Stimulated activated CD4-positive, alpha-beta T cell treated with anti-CD3 and anti-CD28 coated beads, Interleukin-1b, Interleukin-23, amount 100 ng/mL, for 4 hours (primary cell): ENCODE measurements at places on chromosomes 2 and 18.

DNA sequence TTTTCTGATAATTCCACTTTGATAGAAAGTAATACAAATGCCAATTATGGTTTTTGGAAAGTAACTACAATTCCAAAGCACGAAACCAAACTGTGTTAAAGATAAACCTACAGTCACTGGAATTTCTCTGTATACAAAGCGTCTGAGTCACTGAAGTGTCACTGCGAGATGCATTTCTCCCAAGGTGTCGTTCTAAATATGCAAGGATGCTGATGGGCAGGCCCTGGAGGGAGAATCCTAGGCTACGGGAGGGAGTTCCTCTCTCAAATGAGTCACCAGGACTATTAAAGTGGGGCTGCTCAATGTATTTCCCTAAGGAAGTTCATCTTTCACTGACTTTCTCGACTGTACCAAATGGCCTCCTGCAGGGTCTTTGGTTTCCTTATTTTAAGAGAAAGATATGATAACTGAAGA is 163.8 kb upstream of the STK17B start:
- no peak for DNase-seq

DNA sequence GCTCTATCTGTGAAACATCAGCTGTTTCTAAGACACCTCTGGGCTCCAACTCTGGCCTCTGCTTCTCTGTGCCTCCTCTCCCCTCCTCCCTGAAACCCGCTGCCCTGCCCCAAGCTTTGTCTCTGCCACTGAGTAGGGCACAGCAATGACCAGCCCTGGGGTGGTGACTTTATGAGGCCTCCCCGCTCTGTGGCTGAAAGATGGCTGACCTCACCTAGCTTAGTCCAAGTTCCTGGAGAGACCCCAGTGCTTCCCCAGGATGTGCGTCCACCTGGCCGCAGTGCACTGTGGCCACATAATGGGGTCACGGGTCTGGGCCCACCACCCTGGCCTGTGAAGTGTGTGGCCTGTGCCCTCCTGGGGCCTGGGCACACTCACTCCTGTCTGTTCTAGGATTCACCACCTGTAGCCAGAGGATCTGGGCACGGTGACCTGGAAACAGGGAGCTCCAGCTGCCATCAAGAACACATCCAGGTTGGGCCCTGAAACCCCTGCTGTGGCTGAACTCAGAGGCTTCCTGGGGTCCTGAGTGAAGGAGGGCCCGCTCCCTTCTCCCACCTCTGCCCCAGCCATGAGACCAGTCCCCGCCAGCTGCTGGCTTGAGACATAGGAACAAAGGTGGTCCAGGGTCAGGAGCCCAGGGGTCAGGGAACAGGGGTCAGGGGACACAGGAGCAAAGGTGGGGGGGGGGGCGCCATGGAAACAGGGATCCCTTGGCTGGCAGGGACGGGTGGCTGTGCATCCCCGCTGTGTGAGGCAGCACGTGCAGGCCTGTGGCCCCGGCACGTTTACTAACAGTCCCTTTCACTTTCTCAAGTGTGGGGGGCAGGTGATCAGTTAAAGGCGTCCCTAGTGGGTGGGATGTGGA is 29.3 kb upstream of the OTOS start:
- DNase-seq: no peak

- DNase-seq: no peak
Measured at GRCh38 chr2:68195096-68195495, 37.4 kb downstream of the PNO1 start.

DNA sequence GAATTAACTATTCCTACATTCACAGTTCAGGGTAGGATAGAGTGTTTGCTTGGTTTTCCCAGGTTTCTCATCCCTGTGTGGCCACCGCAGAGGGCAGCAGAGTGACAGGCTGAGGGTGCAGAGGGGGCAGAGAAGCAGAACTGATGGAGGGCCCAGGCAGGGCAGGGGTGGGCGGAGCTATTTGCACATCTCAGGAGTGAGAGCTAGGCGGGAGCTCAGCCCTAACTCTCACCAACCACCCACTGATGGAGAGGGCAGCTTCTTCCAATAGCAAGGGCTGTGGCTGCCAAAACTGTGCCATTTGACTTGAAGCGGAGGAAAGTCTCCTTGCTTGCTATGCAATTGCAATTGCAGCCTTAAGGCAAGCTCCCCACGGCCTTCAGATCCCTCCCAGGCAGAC is 12.0 kb upstream of the DARS1 start:
- DNase-seq: no peak

GRCh38 chr2:167134381-167135072 is 246.2 kb downstream of the XIRP2 start:
- no peak for DNase-seq

GRCh38 chr2:206127656-206128055 is 31.6 kb downstream of the NDUFS1 start:
- no peak for DNase-seq

GRCh38 chr2:194750926-194751325 is 906.1 kb upstream of the SLC39A10 start:
- no peak for DNase-seq

- DNase-seq: no peak
Measured at GRCh38 chr2:159140070-159140769, 146.3 kb downstream of the WDSUB1 start.

GRCh38 chr2:157810037-157810436 is 66.1 kb downstream of the ACVR1 start:
- DNase-seq: no peak

DNA sequence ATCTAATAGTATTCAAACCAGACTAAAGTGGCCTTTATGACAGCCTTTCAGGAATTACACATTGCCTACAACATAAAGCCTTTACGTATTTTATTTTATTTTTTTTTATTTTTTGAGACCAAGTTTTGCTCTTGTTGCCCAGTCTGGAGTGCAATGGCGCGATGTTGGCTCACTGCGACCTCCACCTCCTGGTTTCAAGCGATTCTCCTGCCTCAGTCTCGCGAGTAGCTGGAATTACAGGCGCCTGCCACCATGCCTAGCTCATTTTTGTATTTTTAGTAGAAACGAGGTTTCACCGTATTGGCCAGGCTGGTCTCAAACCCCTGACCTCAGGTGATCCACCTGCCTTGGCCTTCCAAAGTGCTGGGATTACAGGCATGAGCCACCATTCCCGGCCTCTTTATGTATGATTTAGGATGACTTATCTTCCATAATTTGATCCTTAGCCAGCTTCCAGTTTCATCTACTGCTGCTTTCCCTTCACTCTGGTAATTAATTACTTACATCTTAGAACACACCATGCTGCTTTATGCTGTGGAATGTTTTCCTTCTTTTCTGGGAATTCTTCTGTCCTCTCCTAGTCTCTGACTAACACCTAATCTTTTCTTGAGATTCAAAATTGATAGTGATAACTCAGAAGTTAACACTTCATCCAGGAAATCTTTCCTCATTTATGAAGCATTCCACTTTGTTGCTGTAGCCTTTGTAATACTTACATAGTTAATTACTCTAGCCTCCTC is 2.6 kb downstream of the USP14 start:
- DNase-seq: no peak

- DNase-seq: no peak
Measured at GRCh38 chr2:181305301-181306123, 151.7 kb upstream of the ITGA4 start.

DNA sequence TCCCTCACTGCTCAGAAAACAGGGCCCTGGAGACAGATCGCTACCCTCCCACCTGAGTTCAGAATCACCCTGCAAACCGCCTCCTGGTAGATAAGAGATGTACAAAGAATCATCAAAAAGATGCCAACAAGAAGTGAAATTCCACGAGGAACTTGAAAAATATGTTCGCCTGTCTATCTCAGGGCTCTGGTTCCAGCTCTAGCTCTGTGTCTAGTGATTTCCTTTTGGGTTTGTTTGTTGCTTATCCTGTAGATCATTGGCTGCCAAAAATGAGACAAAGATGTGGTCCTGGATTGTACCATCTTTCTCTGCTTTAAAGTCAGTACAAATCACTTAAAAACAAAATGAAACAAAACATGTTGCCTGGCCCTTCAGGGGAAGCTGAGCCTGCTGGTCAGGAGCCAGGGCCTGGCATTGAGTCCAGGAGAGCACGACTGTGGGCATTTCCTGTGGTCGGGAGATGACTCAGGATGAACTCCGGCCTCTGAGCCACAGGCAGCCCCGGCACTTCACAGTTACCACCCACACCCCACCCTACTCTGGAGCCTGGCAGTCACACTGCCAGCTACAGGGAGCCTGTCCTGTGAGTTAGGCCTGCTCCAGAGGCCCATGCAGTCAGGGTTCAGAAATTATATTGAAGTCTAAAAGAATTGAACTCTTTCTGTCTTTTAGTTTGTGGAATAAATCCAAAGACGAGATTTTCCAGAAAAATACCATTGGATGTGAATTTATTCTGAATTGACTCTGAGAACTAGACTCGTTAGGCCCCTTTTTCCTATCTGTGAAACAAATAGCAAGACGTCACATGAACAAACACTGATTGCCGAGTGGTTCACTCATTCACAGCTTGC is 8.0 kb upstream of the ITGB6 start:
- no peak for DNase-seq

GRCh38 chr2:15243762-15244161 is 317.4 kb downstream of the NBAS start:
- DNase-seq: no peak

DNA sequence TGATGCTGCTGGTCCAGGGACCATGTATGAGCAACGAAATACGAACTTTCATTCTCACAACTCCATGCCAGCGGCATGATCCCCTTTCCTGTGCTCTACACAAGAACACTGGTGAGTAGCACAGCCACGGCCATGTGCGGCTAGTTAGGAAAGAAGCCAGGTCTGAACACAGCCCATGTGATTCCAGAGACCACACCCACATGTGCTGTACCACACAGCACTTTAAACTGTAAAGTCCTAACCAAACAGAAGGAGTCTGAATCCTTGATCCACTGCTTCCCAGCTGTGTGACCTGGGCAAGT is 33.0 kb upstream of the ACAA2 start:
- DNase-seq: no peak

DNA sequence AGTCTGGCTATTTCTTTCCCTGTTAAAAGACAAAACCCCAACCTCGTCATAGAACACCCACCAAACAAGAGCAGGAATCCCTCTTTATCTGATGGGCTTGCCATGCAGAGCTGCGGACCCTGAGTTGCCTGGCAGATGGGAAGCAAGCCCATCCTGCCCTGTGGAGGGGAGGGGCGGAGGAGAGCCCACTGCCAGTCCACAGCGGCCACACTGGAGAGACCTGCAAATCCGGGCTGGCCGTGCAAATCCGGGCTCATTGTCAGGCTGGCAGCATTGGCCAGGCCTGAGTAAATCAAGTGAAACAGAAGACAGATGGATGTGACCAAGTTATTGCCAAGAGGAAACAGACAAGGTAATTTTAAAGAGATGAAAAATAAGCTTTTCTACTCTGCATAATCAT is 22.0 kb downstream of the MYL12B start:
- DNase-seq: no peak
